ENCODE measurements at places on chromosomes 2 and 18. TPM values are rescaled to one million over a fixed set of nuclear protein-coding genes. Genes with fewer than 3 reads are reported as not detected.

Gene CRIM1
- total RNA-seq: 62.7 TPM

Gene VSNL1
- total RNA-seq: 128 TPM

Gene FECH
- total RNA-seq: 37.1 TPM

Gene NOL4
- total RNA-seq: 71.3 TPM

Gene SOS1
- 36.0 TPM for total RNA-seq

Gene SLC16A14
- 66.9 TPM for total RNA-seq

Gene MAP3K19
- 9.5 TPM for total RNA-seq

Gene WDPCP
- total RNA-seq: 42.4 TPM

Gene ILKAP
- total RNA-seq: 55.1 TPM

Gene IHH
- 0.69 TPM for total RNA-seq

Gene CPO
- total RNA-seq: not detected

Gene SERPINB10
- 0.46 TPM for total RNA-seq

Gene GPBAR1
- total RNA-seq: not detected

Gene SLC23A3
- total RNA-seq: 0.23 TPM

Gene INHA
- total RNA-seq: 0.69 TPM

Gene GPR155
- 26.8 TPM for total RNA-seq

Gene ESPNL
- total RNA-seq: 0.23 TPM

Gene CYS1
- total RNA-seq: 1.2 TPM

Gene IL1RN
- not detected for total RNA-seq

Gene TBR1
- total RNA-seq: 3.9 TPM

Gene RNF125
- total RNA-seq: 4.4 TPM

Gene ASB3
- total RNA-seq: 84.2 TPM

Gene GYPC
- 25.4 TPM for total RNA-seq

Gene PSD4
- total RNA-seq: 4.4 TPM

Gene TFPI
- total RNA-seq: 85.3 TPM

Gene BOK
- 35.1 TPM for total RNA-seq

Gene ECEL1
- 27.0 TPM for total RNA-seq

Gene MOB1A
- 52.4 TPM for total RNA-seq

Gene TXNDC2
- not detected for total RNA-seq

Gene IL36RN
- total RNA-seq: not detected

Gene ST8SIA5
- total RNA-seq: 7.8 TPM

Gene NEU2
- total RNA-seq: not detected

Gene RGPD4
- total RNA-seq: 0.23 TPM

Gene NT5DC4
- total RNA-seq: not detected

Gene LAMA3
- total RNA-seq: 3.7 TPM

Gene SOWAHC
- 27.7 TPM for total RNA-seq

Gene SS18
- 61.1 TPM for total RNA-seq

Measured in diencephalon (tissue), 1 donor.